ENCODE measurements at places on chromosomes 13 and 19. TPM values are rescaled to one million over a fixed set of nuclear protein-coding genes. Genes with fewer than 3 reads are reported as not detected.

The SH2D3A gene
- 1.3 TPM for total RNA-seq

The SIGLEC5 gene
- total RNA-seq, result 0.74 TPM

GRCh38 chr19:38004521-38005223, 97.7 kb downstream of the SIPA1L3 start:
- DNase-seq, result peak; percentile 96

GRCh38 chr19:38731654-38732301, 12.5 kb downstream of the CAPN12 start:
- DNase-seq, result no peak

DNA sequence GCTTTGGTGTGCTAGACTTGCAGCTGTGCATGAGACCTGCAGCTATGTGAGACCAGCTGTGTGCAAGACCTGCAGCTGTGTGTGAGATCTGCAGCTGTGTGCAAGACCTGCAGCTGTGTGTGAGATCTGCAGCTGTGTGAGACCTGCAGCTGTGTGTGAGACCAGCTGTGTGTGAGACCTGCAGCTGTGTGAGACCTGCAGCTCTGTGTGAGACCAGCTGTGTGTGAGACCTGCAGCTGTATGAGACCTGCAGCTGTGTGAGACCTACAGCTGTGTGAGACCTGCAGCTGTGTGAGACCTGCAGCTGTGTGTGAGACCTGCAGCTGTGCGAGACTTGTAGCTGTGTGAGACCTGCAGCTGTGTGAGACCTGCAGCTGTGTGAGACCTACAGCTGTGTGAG, 6.7 kb upstream of the DCUN1D2 start:
- DNase-seq, result no peak

GRCh38 chr13:76879883-76880270, 6.3 kb downstream of the KCTD12 start:
- no peak for DNase-seq
